SK-MEL-5 (cell line): ENCODE measurements at places on chromosomes 1 and 21. TPM values are rescaled to one million over a fixed set of nuclear protein-coding genes. Genes with fewer than 3 reads are reported as not detected.
A peak's percentile ranks its signal among the peaks of the same experiment; 100 is the strongest.

GRCh38 chr1:206469933-206470691 lies at the start of gene IKBKE:
TSS of gene IKBKE (plus strand) at chr1:206470476. CDS start at chr1:206473228, 2,752 bp downstream.
- peak; percentile 74 for DNase-seq

- DNase-seq, result no peak
Measured at GRCh38 chr1:117092594-117092993, 29.0 kb downstream of the TRIM45 start.

DNA sequence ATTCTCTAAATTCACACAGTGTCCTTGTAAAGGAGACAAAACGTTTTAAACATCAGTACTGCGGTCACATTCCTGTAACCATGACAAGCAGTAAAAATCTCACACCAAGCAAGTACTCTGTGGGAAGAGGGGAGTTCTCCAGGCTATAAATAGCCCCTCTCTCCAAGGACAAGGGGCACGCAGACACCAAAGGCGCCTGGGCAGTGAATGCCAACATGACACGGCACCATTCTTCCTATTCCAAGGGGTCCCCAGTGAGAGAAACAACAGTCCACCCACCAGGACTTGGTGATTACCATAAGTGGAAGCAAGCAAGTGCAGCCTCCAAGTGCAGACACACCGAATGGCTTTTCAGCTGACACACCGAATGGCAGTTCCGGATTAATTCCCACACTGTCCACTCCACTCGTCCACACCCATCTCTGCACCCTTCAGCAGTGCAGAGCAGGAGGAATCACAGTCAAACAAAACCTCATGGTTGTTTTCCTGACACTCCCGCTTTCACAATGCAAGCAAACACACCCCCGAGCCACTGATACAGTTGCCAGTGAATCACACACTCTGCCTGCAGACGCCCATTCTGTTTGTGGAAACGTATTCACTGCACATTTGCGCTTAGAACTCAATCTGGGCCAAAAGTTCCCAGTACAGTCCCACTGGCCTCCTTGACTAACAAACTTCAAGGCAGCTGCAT lies 1.8 kb downstream of the PTTG1IP start:
- no peak for DNase-seq

DNA sequence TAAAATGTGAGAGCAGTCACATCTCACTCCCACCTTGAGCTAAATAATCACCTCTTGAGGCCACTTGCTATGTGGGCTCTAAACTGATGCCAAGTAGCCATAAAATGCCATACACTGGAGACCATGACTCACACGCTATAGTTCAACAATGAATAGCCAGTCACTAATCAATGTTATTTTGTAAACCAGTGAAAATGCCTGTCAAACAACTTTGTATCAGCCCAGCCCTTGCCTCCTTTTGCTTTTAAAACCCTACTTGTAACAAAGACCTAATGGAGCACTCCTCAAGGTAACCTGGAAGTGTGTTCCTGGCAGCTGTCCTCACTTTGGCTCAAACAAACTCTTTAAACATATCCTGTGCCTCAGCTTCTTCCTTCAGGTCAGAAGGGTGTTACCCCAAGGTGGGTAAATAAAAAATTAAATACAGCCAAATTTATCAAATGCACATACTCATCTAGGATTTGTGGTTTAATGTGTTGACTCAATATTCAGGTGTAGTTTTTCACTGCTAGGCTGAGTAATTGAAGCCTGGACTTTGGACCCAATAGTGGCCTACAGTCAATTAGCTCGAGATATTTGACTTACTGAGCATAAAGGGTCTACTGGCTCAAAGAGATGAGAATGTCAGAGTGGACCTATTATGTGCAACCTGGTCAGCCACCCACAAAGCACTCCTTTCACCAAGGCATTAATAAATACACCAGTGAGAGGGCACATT lies 154.3 kb downstream of the COQ8A start:
- DNase-seq, result no peak

DNA sequence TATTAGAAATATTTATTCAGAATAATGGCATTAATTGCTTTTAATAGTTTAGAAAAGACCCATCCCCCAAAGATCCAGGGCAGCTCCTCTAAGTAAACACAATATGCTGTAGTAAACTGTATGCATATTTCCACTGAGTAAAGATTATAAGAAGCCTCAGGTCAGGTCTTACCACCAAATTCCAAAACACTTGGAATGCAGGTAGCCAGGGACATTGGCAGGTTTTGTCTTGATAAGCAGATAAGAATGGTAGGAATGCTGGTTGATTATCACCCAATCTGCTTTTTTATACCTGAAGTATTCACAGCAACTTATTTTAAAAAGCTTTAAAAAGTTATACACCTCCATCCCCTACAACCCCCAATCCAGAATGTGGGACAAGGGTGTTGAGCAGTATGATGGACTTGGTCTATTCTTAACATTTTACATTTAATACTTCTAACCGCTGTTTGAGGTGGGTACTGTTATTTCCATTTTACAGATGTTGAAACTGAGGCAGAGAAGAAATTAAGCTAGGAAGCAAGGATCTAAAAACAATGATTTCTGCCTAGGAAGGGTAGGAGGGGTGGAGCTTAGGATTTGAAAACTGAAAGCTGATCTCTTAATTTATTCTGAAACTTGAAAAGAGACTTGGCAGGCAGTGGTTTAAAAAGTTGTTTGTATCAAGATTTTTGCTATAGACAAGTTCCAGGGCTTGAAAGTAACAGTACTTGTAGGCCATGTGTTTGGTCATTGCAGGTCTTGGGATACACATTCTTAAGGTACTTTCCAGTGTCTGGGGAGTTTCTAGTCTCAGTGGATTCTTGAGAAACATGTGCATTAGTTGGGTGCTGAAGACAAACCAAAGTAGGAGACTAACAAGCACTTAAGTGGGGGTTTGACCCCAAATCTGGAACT lies 15.6 kb upstream of the THEM4 start:
- no peak for DNase-seq

Gene NRAS
- 69.2 and 70.4 TPM in 2 replicates for total RNA-seq

Gene LHX4
- total RNA-seq, result 0.13 and 0.61 TPM in 2 replicates

Gene IL22RA1
- 0.37 and 0.77 TPM in 2 replicates for total RNA-seq

Gene REN
- total RNA-seq, result not detected in 2 replicates
